ENCODE measurements at places on chromosomes 4 and X. TPM values are rescaled to one million over a fixed set of nuclear protein-coding genes. Genes with fewer than 3 reads are reported as not detected.

ZFP92 gene
- 0.23 TPM for polyA plus RNA-seq

DNA sequence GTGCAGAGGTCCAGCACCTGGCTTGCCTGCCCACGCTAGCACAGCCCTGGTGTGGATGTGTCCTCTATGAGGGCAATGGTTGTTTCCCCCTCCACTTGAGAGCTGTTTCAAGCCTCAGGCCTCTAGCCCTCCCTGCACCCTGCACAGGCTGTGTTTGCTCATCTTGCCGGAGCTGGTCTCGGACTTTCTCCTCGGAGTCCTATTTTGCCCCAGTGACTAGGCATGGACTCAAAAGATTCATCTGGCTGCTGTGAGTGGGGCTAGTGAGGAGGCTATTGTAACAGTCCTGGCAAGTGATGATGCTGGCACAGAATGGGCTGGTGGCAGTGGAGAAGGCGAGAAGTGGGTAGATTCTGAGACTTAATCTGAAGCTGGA, 5.8 kb downstream of the FOXP3 start:
- no peak for DNase-seq

FAM184B gene
- polyA plus RNA-seq, result not detected

GRCh38 chrX:109632906-109633504, 8.0 kb upstream of the KCNE5 start:
- DNase-seq, result no peak

DNA sequence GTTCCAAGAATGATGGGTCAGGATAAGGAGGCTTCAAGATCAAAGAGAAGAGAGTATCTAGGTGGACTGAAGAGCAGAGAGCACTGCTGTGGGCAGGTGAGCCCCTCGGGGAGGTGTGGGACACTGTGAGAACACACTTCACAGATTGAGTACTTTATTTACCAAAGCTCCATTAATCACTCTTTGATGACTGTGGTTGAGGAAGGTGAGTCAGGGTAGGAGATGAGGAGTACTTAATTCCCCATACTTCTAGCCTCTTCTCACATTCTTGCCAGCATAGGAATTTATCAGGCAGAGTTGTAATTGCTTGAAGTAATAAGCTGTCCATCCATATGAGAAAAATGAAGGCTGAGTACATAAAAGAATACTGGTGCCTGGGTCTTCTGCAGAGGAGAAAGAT, 375.3 kb downstream of the PCDH10 start:
- DNase-seq, result no peak
